ENCODE measurements at places on chromosomes 7 and 10.

DNA sequence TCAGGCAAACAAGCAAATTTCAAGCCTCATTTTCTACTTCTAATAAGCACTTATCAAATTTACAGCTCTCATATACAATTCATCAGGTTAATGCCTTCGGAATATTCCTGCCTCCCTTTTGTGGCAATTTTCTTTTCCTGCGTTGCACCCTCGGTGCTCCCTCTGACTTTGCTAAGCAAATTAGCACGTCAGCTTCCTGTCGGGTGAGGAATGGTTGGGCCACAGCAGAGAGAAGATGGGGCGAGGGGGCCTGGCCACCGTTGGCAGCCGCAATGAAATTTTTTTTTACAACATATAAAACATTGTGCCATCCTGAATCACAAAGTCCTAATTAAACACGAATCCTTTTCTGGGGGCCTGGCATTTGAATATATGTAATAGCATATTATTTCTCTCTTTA is 28.1 kb downstream of the ELFN1 start:
- DNase-seq = no peak

DNA sequence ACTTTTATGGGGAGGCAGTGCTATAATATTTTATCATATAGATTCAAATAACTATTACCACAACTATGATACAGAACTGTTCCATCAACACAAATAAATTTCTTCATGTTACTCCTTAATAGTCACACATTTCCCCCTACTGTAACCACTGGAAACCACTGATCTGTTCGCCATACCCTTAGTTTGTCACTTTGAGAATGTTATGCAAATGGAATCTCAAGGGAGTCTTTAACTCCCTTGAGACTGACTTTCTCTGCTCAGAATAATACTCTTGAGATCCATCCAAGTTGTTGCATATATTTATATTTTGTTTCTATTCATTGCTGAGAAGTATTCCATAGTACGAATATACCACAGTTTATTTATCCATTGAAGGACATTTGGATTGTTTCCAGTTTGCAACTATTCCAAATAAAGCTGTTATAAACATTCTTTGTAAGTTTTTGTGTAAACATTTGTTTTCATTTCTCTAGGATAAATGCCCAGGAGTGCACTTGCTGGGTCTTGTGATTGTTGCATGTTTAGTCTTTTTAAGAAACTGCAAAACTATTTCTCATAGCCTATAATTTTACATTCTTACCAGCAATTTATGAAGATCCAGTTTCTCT is 19.7 kb upstream of the PON2 start:
- DNase-seq = no peak

DNA sequence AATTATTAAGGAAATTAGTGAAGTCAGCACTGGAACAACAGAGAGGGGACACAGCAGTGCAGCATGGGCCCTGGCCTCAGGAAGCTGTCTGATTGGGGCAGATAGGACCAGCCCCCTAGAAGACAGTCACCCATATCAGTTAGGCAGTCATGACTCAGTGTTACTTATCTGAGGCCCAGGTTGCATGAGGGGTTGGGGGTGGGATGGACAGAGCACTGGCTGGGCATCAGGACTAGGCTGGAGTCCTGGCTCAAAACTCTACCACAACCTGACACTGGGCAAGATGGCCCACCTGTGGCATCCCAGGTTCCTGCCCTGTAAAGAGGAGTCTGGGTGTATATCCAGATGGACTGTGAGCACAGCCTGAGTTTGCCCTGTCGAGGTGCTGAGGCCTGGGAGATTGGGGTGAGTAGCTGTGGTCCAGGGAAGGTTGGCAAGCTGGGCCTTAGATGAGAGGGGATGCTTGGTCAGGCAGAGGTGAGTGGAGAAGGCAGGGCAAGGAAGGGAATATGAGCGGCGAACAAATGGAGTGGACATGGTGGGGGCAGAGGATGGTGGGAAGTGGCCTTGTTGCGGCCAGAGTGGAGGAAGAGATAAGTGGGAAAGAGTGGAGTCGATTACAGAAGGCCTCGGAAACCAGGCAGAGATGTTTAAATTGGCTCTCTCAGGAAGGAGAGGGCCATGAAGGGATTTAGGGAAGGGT is 37.5 kb downstream of the HK1 start:
- no peak for DNase-seq

DNA sequence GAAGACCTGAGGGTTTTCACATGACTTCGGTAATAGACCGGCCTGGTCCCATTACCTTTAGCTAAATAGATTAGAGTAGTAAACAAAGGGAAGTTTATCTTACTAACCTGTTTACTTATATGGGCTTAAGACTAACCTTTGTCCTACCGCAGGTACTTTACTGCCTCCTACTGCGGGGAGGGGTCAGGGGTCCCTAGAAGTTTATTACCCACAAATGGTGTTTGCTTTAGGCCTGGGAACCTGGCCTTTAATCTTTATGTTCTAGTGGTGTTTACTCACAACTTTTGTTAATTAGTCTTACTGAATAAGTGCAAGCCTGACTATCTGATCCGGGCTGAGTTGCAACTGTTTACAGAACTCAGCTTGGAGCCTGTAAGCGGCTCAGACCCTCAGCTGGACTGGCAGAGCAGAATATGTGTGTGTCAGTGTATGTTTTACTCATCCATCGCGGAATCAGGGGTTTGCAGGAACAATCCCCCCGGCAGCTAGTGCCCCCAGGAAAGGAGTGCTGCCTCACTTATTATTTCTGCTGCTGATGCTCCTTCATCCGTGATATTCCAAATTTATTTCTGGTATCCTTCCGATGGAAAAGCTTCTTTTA is 578.9 kb upstream of the SEMA3D start:
- no peak for DNase-seq

DNA sequence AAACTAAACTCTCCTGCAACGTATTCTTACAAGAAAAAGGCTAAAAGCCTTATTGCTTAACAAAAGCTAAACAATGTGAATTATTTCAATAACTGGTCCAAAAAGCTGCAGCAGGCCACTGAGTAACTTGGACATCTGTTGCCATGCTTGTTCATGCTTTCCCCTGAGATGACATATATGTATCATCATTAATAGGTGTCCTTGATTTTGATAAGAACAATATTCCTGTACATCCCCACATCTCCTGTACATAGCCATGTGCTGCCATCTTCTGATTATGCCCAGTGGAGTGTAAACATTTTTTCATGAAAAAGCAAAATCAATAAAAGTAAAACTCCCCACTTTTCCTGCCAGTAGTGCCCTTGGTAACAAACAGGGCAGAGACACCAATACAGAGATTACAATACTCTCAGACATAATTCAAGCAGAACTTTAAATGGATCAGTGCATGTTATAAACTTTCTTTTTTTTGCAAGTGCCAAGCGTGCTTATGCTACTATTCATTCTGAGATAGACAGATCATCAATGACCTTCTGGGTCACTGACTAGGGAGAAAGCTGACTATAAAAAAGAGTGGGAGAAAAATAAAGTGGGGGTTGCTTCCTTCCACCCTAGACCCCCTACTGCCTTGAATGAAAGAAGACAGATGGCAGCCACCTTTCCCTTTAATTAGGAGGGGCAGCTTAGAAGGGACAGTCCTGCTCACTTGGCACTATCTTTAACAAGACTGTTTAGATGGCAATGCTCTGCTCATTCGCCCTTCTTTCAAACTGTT is 205.5 kb upstream of the KLF14 start:
- DNase-seq = no peak

- no peak for DNase-seq
Measured at GRCh38 chr7:107501593-107501992, 31.7 kb downstream of the GPR22 start.

DNA sequence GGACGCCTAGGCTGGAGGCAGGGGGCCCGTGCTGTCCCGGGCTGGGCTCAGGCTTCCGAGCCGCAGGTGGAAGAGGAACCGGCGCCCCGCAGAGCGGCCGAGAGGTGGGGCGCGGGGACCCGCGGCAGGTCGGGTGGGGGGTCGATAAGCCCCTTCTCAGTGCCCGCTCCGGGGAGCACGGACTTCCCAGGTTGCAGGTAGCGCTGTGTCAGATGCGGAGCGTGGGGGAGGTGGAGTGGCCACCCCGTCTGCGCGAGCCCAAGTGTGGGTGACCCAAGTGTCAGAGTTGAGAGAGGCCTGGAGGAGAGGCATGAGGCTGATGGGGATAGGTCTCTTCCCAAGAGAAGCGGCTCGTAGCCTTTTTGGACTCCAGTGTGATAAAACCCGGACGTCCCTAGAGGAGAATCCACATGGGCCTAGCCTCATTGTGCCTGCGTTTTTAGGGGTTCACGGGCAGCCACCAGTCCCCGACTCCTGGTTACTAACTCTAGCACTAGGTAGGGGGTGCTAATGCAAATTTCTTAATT is 580 bp downstream of the EEPD1 start:
- DNase-seq = no peak

GRCh38 chr10:68561865-68562649 is 1.9 kb downstream of the TET1 start:
- no peak for DNase-seq

DNA sequence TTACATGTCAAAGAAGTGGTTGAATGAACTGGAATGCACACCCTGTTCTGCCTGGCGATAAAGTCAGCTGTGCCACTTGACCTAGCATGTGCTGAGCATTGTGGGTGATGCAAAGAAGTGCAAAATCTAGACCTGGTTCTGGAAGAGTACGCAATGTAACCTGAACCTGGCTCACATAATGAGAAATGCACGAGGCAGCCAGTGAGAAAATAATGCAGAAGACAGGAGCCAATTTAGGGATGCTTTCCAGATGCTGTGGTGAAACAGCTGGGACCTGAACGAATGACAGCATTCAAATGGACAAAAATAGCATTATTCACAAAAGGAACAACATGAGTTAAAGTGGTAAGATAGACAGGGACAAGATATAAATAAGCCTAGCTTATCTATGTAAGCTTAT is 402.6 kb downstream of the SORCS1 start:
- DNase-seq = no peak

- DNase-seq = no peak
Measured at GRCh38 chr7:40175725-40176510, 41.1 kb downstream of the SUGCT start.

DNA sequence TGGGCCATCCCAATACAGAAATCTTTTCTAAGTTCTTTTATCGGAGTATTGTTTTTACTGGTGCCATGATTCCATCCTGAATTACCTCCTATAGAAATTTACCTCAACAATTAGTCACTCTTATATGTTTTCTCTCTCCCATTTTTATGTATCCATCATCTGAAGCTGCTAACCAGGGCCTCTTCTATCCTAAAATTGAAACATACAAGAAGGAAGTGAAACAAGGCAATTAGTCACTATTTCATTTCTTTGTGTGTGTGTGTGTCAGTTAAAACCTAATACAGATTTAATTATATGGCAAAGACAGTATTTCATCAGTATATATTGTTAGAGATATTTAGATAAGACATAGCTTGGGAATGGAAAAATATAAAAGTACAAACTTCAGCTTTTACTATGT is 148.4 kb upstream of the AHR start:
- DNase-seq = no peak

- no peak for DNase-seq
Measured at GRCh38 chr10:101292194-101293006, 61.6 kb upstream of the BTRC start.

GRCh38 chr10:131050162-131050766 is 261.3 kb downstream of the TCERG1L start:
- DNase-seq = no peak

- no peak for DNase-seq
Measured at GRCh38 chr7:132536654-132537395, 39.4 kb downstream of the PLXNA4 start.

DNA sequence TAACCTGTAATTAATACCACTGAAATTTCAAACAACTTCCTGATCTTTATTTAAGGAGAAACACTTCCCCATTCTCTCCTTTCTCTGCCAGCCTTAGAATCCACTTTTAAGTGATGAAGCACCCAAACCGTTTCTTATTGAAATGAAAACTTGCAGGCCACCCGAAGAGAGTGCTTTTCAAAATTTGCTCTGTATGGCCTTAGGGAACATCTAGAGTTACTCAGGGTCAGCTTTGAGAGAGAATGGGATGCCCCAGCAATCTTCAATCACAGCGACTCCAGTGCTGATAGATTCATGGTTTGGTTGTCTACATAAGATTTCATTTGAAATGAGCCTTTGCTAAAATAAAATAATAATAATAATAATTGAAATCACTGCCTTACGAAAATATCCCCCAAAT is 323.1 kb downstream of the PCLO start:
- DNase-seq = no peak

DNA sequence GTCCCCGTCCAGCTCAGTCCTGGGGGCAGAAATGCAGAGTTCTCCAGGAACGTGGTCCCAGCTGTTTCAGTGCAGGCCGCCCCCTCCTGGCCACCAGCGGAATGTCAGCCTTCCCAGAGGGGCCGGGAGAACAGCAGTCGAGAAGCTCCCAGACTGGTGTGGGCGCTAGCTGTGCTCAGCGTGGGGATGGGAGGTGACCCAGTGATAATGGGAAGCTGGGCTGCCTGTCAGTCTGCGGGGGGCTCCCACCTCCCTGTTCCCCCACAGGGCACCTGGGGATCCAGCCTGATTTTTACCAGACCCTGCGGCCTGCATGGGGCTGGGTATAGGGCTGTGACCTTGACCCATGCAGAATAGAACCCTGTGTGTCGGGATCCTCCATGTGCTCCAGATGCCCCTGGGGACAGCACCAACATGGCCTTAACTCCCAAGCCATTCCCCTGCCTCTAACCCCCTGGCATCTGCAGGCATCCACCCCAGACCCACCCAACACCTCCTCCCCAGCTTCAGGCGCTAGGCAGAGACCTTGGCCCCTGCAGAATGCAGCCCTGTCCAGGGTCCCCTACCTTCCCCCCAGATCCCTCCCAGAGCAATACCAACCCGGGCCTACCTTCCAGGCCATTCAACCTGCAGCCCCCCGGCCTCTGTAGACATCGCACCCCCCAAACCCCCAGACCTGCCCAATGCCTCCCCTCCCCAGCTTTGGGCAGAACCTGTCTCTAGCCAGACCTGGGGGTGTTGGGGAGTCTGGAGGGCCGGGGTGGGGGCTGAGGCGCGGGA is 880 bp upstream of the ELN start:
- no peak for DNase-seq

- DNase-seq = no peak
Measured at GRCh38 chr10:34183016-34183796, 631.9 kb downstream of the PARD3 start.

DNA sequence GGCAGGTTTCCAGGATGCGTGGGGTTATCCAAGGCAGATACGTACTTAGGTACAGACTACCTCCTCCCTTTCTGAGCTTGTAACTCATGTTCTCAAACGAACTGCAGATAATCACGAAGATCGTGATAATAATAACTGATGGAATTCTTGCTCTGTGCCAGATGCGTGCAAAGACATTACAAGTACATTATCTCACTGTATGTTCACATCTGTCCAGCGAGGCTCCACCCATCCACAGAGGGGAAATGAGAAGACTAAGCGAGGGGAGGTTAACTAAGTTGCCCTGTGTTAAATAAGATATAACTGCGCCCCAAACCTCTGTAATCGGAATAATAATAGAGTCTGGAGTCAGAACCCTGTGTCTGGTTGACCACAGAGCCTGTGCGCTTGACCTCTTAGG is 1.9 kb downstream of the GALNT17 start:
- DNase-seq = no peak

Data from kidney epithelial cell (primary cell).